Spleen (tissue), 13 donors: ENCODE measurements at places on chromosomes 1 and 21.
A peak's percentile ranks its signal among the peaks of the same experiment; 100 is the strongest.

GRCh38 chr1:41851589-41851988, 67.1 kb downstream of the HIVEP3 start:
- no peak for DNase-seq

DNA sequence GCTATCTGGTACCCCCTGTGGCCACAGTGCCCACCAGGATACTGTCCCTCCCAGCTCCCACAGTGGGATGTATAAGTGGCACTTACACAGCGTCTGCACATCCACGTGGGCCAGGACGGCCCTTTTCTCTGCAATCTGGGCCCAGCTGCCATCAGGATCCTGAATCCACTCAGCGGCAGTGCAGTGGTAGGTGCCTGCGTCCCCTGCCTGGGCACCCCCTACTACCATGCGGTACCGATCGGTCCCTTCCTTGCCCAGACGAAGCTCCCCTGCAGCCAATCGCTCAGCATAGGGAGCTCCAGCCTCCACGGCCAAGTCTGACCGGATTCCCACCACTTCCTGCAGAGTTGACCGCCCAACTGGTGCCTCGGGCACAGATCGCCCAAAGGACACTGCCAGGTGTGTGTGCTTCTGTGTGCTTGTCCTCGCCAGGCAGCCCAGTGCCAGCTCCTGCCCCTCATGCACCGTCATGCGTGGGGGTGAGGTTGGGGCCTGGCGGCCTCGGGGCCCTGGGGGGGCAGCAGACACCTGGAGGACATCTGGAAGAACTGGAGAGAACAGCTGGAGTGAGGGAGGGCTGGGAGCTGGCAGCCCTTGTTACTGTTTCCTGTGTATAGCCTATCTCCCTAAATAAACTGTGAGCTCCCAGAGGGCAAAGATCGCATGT, 4.7 kb downstream of the IGSF8 start:
- DNase-seq = peak; percentile 71

DNA sequence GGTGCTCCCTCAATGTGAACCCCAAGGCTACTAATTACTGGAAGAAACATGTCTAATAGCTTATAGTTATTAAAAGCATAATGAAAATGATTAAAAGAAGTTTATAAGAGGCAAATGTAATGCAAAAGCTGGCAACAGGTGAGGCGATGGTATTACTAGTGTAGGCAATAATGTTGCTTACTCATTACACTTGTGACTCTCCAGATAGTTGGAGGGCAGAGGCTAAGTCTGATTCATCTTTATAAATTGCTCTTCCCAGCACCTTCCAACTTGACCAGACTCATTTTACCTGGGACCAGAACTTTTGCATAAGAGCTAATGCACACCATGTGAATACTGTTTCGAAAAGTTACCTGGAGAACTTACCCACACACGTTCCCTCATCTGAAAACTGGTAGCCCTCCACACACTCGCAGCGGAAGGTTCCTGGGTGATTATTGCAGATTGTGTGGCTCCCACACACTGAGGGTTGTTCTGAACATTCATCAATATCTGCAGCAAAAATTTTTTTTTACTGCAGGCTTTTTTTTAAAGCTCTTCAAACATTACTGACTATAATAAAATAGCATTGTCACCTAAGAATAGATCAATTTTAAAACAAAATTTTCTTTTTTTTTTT, 48.0 kb downstream of the NID1 start:
- no peak for DNase-seq

GRCh38 chr1:19521411-19521810, 36.1 kb upstream of the CAPZB start:
- no peak for DNase-seq

DNA sequence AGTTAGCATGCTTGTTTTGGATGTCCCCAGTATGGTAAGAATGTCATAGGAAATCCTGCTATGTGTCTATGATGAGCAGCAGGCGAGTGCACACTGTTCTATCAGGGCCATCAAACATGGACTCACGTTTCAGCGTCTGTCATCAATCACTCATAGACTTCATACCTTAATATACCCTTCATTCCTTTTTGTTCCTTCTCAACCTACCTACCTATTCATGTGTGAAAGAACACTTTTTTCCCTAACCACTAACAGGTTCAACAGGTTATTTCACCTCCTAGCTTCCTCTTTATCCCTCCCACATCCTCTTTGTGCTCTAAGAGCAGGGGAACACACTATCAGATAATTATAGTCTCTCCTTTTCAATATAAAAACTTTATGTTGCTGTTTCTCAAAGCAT, 300.6 kb downstream of the TM2D1 start:
- DNase-seq = no peak

DNA sequence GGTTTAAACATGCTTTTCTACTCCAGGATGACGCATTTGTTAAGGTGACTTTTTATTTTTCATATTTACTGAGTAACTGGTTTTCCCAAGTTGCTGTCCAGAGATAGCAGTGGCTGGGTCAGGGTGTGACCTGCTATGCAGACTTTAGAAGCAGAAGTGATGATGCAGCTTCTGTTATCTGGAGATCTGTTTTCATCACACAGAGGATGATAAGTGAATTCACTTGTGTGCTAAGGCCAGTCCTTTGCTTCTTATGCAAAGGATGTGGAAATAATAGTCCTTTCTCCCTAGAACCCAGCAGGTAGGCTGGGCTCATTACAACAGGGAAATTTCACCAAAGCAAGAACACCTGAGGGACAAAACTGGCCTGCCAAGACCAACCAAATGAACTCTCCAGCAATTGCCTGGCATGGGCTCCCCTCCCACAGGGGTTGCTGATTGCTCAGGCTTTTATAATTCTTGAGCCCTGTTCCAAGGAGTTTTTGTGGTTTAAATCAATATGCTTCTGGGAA, 97.8 kb upstream of the LPGAT1 start:
- no peak for DNase-seq

- no peak for DNase-seq
Measured at GRCh38 chr1:38198099-38198498, 151.5 kb upstream of the POU3F1 start.

DNA sequence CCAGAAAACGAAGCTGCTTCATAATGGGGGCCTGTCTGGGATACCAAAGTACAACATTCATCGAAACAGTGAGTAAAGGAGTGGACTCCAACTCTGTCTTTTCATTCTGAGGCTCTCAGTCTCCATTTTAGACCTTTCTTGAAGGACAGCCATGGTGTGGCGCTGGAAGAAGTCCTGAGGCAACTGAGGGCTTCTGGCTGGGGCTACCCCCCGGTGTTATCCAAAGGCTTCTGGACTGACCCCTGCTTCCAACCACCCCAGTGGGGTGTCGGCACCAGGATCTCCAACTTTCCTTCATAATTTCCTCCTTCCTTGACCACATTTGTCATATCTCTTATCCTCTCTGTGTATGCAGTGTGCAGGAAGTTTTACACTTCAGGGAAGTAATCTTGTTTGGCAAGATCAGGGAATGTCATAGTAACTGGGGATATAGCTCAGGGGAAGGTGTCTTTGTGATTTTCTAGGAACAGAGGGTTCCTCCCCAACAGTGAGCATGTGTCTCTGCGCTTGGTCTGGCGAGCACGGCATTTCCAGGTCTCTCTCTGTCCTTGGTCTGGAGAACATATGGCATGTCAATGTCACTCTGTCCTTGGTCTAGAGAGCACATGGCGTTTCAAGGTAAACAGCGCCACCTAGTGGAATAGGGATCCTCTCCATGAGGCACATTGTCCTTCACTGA, 19.4 kb upstream of the BSDC1 start:
- no peak for DNase-seq

DNA sequence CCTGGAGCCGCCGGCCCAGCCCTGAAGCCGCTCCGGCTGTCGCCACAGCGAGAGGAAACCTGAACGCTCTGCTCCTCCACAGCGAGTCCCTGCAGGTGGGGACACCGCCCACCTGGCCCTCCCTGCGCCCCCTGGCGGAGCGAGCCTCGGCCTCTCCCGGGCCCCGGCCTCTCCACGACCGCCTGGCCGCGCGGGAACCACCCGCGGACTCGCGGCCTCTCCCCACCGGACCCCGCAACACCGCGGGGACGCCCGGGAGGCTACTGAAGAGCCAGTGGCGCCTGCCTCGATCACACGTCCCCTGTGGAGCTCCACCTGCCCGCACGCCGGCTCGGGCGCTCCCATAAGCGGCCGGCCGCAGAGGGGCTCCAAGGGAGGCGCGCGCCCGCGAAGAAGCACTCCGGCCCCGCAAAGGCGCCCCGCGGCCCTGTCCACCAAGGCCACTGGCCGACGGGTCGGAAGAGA, 109.6 kb downstream of the KCNN3 start:
- peak; percentile 95 for DNase-seq

- no peak for DNase-seq
Measured at GRCh38 chr1:173925306-173926242, 8.4 kb upstream of the SERPINC1 start.

- no peak for DNase-seq
Measured at GRCh38 chr1:86477256-86477655, 8.5 kb downstream of the CLCA1 start.

DNA sequence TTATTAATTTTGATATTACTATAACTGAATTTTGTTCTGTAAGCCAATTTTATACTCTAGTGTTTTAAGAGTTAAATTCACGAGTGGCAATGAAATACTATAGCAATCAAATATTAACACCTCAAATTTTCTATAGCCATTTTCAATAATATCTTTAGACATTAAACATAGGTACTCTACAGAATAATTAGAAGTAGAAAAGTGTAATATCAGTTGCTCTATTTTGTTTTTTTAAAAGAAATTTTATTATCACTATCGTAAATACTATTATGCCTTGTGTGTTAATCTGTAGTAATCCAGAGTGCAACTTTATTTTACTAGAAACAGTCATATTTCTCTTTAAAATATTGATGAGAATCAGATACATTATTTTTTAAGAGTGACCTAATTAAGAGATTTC, 691.2 kb downstream of the USP25 start:
- DNase-seq = no peak

DNA sequence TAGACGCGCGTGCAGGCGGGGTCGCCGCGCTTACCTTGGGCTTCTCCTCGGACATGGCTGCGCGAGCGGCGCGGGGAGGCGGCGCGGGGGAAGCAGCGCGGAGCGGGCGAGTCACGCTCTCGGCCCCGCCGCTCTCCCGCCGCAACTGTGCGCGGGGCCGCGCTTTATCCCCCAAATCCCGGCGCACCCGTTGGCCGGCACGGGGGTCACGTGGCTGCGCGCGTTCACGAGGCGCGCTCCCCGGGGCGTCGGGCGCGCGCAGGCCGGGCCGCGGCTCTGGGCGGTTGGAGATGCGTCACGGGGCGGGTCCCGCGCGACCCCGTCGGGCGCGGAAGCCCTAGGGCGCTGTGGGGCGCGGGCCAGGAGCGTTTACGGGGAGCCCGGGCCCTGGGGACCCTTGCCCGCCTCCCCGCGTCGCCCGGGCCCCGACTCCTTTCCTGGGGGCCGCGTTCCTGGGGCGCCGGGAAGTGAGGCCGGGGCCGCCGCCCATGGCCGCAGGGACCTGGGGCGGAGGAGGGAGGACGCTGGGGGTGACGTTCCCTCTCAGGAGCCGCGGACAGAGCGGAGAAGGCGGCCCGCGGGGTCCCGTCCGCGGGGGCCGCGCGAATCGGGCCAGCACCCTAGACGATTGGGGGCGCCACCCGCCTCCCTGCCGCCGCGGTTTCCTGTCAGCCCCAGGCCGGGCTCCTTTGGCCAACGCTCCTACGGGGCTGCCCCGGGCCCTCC, at the start of gene SUMO3:
Gene SUMO3 (minus strand): TSS at position 149 of the 726 bp plus-strand sequence. CDS start 94 bp downstream, at position 55.
- DNase-seq = peak; percentile 95

DNA sequence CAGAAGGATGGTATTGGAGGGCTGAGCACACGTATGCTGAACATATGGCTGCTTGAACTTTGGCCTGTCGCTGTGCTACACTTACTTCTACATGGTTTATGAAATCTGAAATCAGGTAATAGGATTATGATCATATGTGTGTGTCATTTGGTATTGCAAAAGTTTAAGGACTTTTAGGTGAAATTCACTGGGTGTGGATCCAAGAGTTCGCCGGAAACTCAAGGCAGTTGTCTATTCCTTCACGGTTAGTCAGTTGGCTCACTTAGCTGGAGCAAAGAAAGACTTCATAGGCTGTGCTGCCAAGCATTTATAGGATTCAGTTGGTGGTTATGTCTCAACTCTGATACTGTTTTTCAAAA, 927 bp downstream of the UAP1 start:
- DNase-seq = no peak

DNA sequence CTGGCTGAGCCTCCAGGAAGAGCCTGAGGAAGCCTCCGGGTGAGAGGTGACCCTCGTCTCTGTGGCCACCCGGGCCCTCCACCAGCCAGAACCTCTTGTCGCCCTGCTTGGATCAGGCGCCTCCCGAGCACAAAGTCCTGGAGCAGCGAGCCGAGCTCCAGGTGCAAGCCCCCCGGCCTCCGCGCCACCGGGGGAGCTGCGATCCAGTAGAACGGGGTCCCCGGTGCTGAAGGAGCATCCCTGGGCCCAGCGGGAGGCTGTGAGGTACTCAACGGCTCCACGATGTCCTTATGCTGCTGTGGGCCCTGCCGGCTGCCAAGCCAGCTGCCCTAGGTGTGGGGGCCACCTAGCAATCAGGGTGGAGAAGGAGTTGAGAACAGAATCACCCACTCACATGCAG, 102.8 kb downstream of the PRDM16 start:
- no peak for DNase-seq

DNA sequence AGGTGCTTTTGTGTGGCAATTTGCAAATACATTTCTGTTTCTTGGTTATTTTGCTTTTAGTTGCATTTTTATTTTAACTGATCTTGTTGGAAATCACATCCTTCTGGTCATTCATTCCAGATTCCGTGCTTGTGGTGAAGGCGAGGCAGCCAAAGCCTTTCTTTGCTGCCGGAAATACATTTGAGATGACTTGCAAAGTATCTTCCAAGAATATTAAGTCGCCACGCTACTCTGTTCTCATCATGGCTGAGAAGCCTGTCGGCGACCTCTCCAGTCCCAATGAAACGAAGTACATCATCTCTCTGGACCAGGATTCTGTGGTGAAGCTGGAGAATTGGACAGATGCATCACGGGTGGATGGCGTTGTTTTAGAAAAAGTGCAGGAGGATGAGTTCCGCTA, 34.8 kb upstream of the CD101 start:
- no peak for DNase-seq

DNA sequence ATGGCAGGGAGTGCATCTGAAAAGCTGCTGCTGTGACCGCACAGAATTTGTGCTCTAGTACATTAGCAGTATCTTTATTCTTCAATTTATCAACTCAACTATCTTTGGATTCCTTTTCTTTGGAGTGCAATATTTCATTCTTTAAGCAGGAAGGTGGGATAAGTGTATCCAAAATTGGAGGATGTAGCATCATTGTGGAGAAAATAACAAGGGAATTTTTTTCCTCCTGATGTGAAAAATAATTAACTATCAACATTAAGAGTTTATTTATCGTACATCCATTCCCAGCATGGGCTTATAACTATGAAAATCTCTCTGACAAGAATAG, 25.5 kb downstream of the MAP3K7CL start:
- DNase-seq = no peak

DNA sequence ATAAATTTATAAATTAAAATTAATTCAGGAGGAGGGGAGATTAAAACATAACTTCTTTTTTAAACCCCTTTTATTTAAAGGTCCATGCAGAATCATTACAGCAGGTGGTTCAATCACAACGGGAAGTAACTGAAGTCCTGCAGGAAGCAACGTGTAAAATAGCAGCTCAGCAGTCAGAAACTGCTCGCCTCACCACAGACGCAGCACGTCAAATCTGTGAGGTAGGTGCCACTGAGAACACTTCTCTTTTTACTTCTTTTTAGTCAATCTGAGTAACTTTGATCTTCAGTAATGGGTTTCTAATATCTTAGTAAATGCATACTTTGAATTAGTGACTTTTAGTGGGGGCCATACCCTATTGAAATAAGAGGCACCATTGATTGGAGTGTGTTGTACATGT, 87.0 kb downstream of the CEP350 start:
- DNase-seq = no peak

- DNase-seq = peak; percentile 85
Measured at GRCh38 chr1:12616709-12617373, 1.2 kb downstream of the DHRS3 start.
